ENCODE measurements at places on chromosomes 6 and 20.

GRCh38 chr6:157157258-157157657 lies 166.1 kb downstream of the TMEM242 start:
- no peak for DNase-seq

- DNase-seq, result peak; percentile 53
Observed at GRCh38 chr6:1335367-1336037, 23.6 kb downstream of the FOXQ1 start.

- DNase-seq, result peak; percentile 4
Observed at GRCh38 chr6:20092071-20092566, 120.2 kb downstream of the MBOAT1 start.

DNA sequence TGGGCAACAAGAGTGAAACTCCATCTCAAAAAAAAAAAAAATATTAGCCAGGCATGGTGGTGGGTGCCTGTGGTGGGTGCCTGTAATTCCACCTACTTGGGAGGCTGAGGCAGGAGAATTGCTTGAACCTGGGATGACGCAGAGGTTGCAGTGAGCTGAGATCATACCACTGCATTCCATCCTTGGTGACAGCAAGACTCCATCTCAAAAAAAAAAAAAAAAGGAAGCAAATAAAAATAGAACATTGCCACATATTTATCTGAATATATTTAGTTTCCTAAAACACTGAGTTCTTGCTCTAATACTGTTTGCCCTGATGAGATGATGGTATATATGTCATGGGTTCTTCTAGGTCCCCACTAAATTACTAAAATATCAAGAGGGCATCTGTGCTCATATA lies 28.4 kb downstream of the CASP8AP2 start:
- DNase-seq, result no peak

- no peak for DNase-seq
Observed at GRCh38 chr6:30720738-30721197, 616 bp downstream of the TUBB start.

DNA sequence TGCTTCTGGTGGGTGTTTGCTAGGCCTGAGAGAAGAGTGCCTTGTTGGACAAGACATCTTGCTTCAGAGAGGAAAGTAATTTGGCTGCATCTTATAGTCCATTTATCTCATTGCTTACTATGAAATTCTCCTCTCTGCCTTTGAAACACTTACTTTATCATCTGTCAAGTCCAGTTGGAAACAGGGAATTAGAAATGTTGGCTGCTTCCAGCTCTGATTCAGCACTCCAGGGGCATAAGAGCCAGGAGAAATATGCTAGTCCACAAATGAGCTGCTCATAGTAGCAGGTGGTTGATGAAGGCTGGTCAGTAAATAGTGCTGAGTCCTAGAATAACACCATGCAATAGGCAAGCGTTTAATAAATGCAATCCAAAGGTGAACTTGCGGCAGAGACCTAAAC lies 227.1 kb downstream of the SLC35F1 start:
- no peak for DNase-seq

- DNase-seq, result no peak
Observed at GRCh38 chr6:24356310-24356973, 1.4 kb downstream of the DCDC2 start.

Data from HS-27A (cell line).